ENCODE measurements at places on chromosomes 7 and 10.

DNA sequence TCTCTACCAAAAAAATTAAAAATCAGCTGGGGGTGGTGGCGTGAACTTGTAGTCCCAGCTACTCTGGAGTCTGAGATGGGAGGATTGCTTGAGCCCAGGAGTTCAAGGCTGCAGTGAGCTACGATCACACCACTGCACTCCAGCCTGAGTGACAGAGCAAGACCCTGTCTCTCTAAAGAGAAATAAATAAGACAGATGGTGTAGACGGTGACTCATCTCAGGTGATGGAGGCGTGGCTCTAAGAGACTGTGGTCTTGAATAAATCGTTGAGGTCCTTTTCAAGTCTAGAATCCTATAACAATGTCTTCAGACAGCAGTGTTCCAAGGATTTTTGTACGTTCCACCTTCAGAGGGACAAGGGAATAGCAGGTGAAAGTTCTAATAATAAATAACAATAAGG lies 53.8 kb upstream of the PFKFB3 start:
- DNase-seq: no peak

GRCh38 chr7:44978511-44979366 lies at the start of gene MYO1G:
TSS of gene MYO1G (minus strand) at chr7:44979015. CDS start at chr7:44978961, 54 bp downstream.
- peak; percentile 85 for DNase-seq

GRCh38 chr7:135602304-135602703 lies 44.6 kb downstream of the NUP205 start:
- no peak for DNase-seq

DNA sequence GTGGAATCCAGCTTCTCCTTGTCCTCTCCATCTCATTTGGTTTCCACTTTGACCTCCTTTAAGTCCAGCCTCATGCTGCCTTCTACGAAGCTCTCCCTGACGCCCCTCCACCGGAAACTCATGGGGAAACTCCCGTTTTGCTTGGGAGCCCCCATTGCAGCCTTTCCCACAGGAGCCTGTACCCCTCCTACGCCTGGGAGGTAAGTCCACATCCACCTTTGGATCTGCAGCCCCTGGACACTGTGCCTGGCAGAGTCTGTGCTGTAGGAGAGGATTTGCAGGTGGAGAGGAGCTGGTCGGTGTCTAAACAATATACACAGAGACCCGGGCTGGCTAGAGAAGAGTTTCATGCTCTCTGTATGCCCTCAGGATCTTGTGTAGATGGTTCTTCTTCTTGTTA lies 296.1 kb downstream of the GLRX3 start:
- no peak for DNase-seq

- no peak for DNase-seq
Observed at GRCh38 chr7:157397731-157398691, 61.2 kb downstream of the DNAJB6 start.

- DNase-seq: no peak
Observed at GRCh38 chr10:115604627-115605026, 511.5 kb downstream of the ATRNL1 start.

DNA sequence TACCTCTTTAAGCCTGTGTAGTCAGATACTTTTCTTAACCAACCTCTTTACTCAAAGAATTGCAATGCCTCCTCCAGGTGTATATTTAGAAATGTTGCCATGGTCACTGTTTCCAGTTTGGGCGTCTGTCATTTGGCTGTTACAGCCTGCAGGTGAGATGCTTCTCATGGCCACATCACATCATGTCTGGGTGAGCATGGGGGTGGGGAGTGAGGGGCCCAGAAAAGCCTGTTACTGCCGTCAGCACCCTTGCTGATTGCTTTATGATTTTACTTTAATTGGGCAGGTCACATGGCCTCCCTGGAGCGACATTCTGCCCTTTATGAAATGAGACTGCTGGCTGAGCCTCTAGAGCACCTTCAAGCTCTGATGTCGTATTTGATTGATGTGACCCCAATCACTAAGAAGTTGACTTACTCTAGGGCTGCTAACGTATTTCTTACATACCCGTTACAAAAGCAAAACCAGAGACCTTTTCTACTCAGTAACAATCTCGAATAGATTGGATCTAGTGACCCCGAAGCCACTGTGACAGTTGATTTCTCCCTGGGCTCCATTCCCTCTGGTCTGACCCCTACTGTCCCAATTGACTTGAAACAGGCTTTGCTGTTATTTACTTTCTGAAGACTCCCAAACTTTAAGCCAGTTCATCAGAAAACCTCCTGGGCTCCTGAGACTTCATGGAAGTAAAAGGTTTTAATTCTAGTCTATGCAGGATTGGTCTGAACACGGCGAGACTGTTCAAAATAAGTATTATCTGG lies 60.7 kb downstream of the OTUD1 start:
- no peak for DNase-seq

GRCh38 chr10:76138906-76139305 lies 707.5 kb downstream of the LRMDA start:
- DNase-seq: no peak

GRCh38 chr10:99993701-99994689 lies 15.8 kb downstream of the DNMBP start:
- DNase-seq: peak; percentile 8

DNA sequence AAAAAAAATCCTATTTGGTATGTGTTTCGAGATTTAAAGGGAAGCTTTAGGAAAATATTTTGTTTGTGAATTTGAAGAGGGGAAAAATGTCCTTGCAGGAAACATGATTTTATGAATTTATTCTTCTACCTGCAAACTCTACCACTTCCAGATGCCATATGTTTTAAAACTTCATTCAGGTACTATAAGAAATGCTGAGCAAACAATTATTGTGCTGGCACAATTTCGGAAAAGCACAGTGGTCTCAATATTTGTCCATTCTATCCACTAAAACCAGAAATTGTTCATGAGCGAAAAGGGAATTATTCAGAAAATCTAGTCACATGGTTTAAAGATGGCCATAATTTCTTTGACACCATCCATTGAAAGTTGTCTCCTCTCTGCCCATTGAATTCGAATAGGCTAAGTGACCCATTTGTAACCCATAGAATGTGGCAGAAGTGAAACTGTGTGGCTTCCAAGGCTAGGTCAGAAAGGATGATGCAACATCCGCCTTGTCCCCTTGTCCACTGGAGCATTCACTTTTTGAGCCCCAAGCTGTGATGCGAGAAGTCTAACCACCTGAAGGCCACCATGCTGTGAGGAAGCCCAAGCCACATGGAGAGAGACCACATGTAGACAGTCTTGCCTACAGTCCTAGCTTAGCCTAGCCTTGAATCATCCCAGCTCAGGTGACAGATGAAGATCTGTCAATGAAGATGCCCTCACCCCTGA lies 189.8 kb upstream of the PRKCQ start:
- no peak for DNase-seq

DNA sequence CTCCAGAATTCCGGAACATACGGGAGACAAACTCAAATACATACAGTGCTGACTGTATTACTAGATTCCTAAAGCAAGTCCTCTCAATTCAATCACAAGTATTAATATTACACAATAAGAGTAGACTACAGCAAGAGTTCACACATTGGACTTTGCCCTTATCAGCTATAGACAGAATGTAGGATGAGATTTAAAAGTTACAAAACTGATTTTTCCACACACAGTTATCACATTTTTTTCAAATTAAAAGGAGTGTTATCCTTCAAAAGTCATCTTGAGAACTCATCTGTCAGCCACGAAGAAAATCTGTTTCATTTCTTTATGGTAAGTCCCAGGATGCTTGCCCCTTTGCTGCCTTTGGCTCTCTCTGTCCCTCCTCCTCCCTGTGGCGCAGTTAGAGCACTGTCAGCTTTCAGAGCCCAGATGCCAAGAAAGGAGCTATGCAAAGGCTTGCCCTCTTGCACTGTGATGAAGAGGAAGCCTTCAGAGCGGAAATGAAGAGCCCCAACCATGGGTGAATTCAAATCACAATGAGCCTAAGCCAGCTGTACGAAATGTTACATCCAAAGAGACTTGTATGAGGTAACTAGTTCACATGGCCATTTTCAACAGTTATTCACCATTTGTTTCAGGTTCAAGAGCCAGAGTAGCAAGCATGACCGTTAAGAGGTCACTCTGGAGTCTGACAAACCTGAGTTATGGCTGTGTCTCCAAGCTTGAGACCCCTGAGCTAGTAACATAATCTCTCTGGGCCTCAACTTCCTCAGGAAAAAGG lies 10.7 kb downstream of the NCOA4 start:
- no peak for DNase-seq

DNA sequence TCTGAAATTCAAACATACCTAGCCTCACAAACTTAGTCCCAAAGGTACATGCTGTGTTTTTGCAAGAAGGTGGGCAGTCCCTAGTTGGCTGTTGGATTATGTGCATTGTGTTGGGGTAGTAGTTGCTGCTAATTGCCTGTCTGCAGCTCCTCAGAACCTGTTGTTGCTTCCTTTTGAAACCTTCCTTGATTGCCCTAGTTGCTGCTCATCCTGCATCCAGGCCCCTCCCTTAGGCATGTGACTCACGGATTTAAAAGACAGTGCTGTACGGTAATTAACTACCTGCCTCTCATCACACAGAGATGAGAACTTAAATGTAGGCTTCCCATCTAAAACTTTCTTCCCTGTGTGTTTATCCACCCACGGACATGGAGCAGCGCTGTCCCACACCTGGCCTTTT lies 67.7 kb downstream of the BMPR1A start:
- DNase-seq: no peak

DNA sequence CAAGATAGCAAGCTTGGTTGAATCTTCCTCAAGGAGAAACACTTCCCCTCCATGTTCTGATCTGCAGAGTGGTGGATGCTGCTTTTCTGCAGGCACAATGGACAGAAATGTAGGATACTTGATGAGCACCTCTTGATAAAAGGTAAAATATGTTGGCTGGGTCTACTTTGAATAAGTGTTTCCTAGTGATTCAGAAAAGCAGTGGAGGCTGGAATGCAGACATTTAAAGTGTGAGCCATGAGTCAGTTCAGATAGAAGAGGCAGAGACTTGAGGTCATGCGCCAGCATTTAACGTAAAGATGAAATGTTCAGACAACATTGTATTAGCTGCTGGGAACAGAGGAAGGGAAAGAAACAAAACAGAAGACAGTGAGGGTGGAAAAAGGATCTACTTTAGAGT lies 403.1 kb downstream of the ADRA2A start:
- DNase-seq: no peak

GRCh38 chr10:11339660-11340059 lies 271.8 kb downstream of the USP6NL start:
- DNase-seq: no peak

All from effector memory CD4-positive, alpha-beta T cell (primary cell).